Bladder microvascular endothelial cell (primary cell): ENCODE measurements at places on chromosomes 3 and 15. TPM values are rescaled to one million over a fixed set of nuclear protein-coding genes. Genes with fewer than 3 reads are reported as not detected.

TUSC7 gene
- total RNA-seq = not detected in 2 replicates

GOLGA6L24 gene
- not detected in 2 replicates for total RNA-seq

CCDC13 gene
- 0.57 TPM in 1 of 2 replicates, not detected in the other for total RNA-seq

RARB gene
- total RNA-seq = 18.5 and 25.7 TPM in 2 replicates

ISLR2 gene
- total RNA-seq = 0.06 TPM in 1 of 2 replicates, not detected in the other

ITIH3 gene
- 0.16 and 0.44 TPM in 2 replicates for total RNA-seq

TCF12 gene
- 56.2 and 124 TPM in 2 replicates for total RNA-seq
